Fibroblast of lung (primary cell): ENCODE measurements at places on chromosomes 12 and 14.

- DNase-seq: no peak
Observed at GRCh38 chr12:96303653-96304052, 96.6 kb downstream of the CDK17 start.

DNA sequence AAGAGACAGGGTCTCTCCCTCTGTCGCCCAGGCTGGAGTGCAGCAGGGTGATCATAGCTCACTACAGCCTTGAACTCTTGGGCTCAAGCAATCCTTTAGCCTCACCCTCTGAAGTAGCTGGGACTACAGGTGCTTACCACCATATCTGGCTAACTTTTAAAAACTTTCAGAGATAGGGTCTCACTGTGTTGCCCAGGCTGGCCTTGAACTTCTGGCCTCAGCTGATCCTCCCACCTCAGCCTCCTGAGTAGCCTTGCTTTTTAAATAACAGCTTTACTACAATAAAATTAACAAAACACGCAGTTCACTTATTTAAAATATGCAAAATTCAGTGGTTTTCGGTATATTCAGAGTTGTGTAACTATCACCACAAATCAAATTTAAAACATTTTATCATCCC is 79.0 kb downstream of the RCOR1 start:
- no peak for DNase-seq

- DNase-seq: no peak
Observed at GRCh38 chr12:52042706-52043385, 8.4 kb upstream of the NR4A1 start.

DNA sequence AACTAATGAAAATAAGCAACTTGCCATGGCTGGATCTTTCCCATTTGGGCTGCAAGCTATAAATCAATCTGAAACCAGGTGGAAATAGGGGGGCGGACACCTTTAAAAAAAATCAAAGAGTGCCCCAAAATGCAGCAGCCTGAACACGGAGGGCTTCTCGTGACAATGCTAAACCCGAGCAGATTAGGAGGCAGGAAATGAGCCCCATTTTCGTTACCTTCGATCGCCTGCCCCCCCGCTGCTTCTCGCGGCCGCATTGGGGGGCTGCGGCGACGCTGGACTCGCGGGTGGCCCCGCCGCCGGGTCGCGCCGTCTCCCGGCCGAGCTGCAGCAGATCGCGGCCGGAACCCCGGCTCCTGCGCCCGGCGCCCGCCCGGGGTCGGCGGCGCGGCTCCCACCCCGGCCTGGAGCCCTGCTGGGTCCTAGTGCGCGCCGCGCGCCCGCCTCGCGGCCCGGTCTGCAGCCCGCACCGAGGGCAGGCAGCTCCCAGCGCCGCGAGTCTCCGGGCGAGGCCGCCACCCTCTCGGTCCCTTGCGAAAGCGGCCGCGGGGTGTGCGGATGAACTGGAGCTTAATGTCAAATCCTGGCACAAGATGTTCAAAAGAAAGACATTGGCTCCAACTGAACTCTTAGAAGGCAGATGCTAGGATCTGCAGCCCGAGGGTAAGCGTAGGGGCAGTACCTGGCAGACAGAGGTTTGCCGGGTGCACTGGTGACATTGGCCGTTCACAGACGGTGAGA is 201.9 kb upstream of the FOXN3 start:
- peak; percentile 69 for DNase-seq

GRCh38 chr12:91890742-91891141 is 254.9 kb downstream of the BTG1 start:
- DNase-seq: no peak

GRCh38 chr12:32567296-32567674 is 111.8 kb upstream of the DNM1L start:
- no peak for DNase-seq

DNA sequence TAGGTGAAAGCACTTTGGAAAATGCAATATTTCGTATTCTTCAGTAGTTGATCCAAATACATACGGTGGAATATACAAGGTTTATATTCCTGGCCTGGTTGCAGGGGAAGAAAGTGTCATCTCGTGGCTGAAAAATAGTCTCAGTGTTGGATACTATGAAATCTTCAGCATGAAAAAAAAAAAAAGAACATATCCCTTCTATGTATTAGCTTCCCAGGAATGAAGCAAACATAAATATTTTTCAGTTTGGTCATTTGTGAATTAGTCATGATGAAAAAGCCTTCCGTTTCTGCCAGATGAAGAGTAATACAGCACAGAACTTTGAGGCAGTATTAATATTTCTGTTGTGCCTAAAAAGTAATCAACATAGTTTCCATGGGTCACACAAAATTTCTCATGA is 36.7 kb downstream of the FLRT2 start:
- peak; percentile 87 for DNase-seq

DNA sequence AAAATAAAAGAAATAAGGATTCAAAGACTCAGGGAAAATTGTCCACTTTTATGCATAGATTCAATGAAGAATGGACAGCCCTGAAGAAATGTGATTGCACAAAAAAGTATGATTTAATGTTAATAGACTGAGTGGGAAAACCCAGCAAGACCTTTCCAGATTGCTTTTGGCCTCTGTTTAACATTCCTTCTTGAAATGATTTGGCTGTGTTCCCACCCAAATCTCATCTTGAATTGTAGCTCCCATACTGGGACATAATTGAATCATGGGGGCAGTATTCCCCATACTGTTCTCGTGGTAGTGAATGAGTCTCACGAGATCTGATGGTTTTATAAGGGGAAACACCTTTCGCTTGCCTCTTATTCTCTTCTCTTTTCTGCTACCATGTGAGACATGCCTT is 1316.9 kb upstream of the SEL1L start:
- no peak for DNase-seq

DNA sequence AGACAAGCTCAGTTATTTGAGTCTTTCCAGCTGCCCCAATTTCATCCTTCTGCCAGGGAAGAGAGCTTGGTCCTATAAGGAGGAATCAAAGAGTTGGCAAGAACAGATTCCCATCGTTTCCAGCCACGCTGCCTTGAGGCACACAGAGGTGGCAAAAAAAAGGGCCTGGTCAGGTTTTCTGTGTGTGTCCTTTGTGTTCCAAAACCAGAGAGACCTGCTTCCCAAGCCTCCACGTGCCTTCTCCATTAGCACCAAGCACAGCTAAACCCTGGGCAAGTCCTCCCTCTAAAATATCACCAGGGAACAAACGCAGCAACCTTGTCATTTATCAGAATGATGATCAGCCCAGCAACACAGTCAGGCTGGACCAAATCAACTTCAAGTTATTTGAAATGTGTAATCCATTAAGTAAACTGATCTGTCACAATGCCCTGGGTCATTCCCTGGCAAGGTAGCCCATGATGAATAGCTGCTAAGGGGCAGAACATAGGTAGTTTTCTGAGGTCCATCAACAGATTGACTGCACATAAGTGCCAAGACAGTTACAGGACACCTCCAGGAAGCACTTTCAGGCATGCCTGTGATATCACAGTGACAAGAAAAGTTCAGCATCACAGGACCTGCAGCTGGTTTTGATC is 28.6 kb upstream of the C12orf42 start:
- DNase-seq: no peak

- no peak for DNase-seq
Observed at GRCh38 chr12:32039917-32040575, 66.6 kb upstream of the BICD1 start.

GRCh38 chr14:55705651-55706364 is 125.8 kb downstream of the KTN1 start:
- DNase-seq: peak; percentile 20

DNA sequence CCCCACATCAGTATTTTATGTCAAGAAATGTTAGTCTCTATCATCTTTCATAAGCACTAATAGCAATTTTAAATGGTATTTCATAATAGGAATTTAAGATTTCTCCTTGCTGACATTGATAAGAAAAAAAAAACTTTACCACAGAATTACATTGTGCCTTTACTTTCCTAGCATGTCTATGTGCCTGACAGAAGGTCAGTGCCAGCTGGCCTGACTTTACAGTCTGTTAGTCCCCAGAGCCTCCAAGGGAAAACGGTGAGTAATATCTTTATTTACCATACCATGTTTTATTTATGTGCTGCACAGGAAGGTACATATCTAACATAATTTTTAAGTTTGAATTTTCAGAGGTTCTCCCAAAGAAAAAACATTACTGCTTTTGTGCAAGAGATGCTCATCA is 152.0 kb upstream of the AEBP2 start:
- no peak for DNase-seq

GRCh38 chr14:52402812-52403526 is 88.9 kb downstream of the PTGER2 start:
- DNase-seq: peak; percentile 56

- no peak for DNase-seq
Observed at GRCh38 chr12:124513297-124513867, 54.0 kb downstream of the NCOR2 start.

DNA sequence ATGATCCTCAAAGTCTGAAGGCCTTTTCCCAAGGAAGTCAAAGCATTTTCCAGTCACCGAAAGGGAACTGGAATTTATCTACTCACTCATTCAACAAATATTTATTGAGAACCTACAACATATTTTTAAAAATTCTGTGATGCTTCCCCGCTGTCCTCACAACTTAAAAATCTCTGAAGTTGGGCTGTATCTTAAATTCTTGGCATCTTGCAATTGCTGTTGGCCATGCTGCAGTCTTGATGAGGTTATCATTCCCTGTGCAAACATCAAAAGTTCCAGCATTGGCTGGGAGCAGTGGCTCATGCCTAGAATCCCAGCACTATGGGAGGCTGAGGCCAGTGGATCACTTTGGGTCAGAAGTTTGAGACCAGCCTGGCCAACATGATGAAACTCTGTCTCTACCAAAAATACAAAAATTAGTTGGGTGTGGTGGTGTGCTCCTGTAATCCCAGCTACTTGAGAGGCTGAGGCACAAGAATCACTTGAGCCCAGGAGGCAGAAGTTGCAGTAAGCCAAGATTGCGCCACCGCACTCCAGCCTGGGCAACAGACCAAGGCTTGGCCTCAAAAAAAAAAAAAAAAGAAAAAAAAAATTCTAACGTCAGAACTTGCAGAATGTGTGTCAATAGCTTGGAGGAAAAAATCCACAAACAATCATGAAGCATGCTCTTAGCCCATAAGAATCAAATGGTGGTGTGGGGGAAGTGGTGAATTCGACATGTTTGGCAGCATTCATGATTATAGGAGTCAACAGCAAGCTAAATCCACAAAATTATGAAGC is 34.9 kb downstream of the CCDC177 start:
- DNase-seq: peak; percentile 15

- DNase-seq: no peak
Observed at GRCh38 chr14:93075891-93076290, 39.8 kb downstream of the ITPK1 start.

- peak; percentile 78 for DNase-seq
Observed at GRCh38 chr12:57086493-57087009, 2.4 kb upstream of the NAB2 start.

GRCh38 chr14:70096866-70097265 is 91.9 kb downstream of the SLC8A3 start:
- peak; percentile 3 for DNase-seq

- peak; percentile 64 for DNase-seq
Observed at GRCh38 chr12:96240656-96241055, 46.5 kb downstream of the ELK3 start.

- DNase-seq: peak; percentile 56
Observed at GRCh38 chr12:50257236-50258166, 25.8 kb downstream of the LIMA1 start.

DNA sequence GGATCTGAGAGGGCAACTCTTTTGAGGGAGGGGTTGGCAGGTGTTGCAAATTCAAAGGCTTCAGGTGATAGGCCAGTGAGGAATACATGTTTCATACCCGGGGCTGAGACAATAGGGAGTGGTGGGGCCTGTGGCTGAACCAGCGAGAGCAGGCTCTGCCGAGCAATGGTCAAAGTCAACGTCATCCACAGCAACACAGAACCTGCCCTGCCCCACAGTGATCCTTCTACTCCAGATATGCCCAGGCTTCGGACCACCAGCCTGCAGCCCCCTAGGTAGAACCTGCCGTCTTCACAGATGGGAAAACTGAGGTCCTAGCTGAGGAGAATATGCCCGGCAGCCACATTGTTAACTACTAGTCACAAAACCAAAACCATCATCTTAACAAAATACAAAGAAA is 4.1 kb downstream of the SERPINA1 start:
- no peak for DNase-seq

- no peak for DNase-seq
Observed at GRCh38 chr14:51744372-51745130, 92.8 kb downstream of the FRMD6 start.

GRCh38 chr12:6688999-6689882 is at the start of gene ZNF384:
Gene ZNF384, minus strand, starts transcription at chr12:6689375. Its CDS starts 9,855 bp downstream, at chr12:6679520.
- DNase-seq: peak; percentile 99

DNA sequence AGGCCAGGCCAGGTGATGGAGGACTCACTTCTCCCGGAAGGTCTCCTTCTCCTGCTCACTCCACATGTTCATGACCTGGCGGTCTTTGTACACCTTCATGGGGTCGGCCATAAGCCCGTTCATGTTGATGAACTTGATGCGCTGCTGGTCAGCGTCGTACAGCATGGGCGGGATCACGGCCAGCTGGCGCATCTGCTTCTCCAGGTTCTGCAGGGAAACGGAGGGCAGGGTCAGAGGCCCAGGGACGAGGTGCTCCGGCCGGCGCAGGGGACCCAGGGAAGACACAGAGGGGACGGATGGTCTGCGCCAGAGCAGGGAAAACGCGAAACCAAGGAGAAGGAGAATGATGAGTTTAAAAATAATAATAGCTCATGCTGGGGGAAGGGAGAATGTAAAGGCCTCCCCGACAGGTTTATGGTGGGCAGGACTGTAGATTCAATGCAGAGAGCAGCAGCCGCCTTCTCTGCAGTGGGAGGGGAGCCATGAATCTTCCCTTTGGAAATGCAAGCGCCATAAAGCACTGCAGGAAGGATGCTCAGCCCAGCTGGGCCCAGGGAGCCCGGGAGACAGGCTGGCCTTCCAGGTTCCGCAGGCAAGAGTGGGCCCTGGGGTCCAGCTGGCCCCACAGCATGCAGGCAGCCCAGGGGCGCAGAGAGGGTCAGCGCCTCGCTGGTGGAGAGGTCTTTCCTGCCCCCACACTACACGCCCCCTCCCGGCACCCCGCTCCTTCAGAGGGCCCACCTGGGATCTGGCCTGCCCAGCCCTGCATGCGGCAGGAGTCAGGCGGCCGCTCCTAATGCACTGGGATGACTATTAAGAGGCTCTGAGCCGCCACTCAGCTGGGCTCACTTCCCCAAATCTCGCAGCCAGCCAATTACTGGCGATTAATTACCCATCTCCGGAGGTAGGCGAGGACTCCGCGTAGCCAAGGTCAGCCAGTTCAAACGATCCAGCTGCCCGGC is 132.0 kb downstream of the RFLNA start:
- DNase-seq: no peak

DNA sequence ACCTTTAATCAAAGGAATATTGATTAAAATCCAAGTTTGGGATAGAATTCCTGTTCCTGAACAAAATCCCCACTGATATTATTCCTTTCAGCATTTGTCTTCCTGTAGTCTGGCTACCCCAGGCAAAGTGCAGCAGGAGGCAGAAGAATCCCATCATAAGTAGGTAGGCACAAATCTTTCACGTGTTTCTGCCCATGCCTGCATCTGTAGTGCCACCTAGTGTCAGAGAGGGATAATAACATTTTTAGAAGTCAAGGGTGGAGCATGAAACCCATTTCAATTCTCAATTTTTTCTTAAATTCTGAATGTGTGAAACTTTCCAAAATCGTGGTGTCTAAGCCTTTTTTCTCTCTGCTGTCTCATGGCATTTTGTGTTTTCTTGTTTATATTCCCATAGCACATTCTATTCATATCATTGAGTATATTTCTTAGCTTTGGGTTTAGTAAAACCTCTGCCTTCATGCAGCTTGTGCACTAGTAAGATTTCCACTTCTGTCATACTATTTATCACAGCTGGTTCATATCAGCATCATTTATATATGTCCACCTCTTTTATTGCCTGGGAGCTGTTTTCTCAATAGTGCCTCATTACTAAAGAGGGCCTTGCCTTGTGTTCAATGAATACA is 47.8 kb upstream of the RERG start:
- DNase-seq: peak; percentile 63
